Activated CD4-positive, alpha-beta T cell treated with anti-CD3 and anti-CD28 coated beads for 1 hour (primary cell): ENCODE measurements at places on chromosomes 4 and X.
A peak's percentile ranks its signal among the peaks of the same experiment; 100 is the strongest.

- DNase-seq, result no peak
Measured at GRCh38 chr4:154366956-154367355, 124.6 kb downstream of the DCHS2 start.

GRCh38 chrX:55120761-55121358 lies 32.0 kb downstream of the PAGE2 start:
- DNase-seq, result no peak

DNA sequence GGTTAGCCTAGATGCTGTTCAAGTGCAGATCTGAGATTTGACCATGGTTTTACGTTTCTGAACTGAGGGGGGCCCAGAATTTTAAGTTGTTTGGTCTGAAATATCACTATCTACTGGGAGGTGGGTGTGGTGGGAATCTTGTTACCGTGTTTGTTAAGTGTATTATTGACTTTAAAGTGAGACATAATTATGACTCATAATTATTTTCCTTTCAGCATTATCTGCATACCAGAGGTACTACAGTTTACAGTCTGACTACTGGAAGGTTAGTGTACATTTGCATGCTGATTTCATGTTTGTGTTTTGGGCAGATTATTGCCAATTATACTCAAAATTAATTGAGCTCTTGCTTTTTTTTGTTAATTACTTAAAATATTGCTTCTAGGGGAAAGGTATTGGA lies 101.5 kb downstream of the KDM6A start:
- DNase-seq, result no peak

DNA sequence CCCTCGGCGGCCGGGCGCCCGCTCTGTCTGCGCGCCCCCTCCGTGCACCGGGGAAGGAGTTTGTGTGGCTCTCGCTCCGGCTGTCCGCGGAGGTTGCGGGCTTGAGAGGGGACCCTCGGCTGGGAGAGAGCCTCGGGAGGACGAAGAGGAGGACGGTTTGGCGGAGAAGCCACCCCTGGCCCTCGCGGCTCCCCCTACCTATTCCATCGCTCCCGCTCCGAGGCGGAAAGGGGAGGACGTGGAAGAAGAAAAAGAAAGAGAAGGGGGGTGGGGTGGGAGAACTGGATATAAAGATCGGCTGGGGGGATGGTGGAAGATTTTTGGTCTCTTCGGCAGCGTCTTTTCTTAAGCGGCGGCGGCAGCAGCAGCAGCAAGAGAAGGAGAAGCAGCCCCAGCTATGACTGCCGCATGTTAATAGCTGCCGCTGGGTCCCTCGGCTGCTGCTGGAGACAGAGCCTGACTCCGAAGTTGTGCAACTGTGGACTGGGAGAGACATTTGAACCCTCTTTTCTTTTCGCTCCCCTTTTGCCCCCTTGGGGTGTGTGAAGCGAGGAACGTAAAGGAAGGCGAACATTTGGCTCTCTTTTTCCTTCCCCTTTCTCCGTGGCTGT lies 895 bp downstream of the ADGRL3 start:
- no peak for DNase-seq

GRCh38 chrX:103747163-103747562 lies 29.5 kb upstream of the PLP1 start:
- no peak for DNase-seq

DNA sequence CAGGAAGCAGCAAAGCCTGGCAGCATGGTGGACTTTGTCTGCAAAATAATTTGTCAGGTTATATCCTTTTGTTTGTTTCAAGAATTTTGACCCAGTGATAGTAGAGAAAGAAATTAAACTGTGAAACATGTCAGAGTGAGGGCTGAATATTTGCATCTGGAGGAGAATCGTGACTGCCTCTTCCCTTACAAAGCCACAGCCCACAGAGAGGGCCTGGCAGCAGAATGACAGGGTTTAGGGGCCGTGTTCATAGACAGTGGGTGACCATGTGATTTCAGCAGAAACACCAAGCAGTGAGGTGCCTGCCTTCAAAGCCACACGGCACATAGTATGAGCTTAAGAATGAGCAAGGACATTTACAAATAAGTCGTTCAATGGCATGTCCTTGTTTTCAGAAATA lies 24.4 kb upstream of the PLAC8 start:
- no peak for DNase-seq

- peak; percentile 62 for DNase-seq
Measured at GRCh38 chr4:99816545-99817308, at the start of gene DAPP1. TSS of gene DAPP1 (plus strand) at chr4:99816827. CDS start at chr4:99816914, 87 bp downstream.

DNA sequence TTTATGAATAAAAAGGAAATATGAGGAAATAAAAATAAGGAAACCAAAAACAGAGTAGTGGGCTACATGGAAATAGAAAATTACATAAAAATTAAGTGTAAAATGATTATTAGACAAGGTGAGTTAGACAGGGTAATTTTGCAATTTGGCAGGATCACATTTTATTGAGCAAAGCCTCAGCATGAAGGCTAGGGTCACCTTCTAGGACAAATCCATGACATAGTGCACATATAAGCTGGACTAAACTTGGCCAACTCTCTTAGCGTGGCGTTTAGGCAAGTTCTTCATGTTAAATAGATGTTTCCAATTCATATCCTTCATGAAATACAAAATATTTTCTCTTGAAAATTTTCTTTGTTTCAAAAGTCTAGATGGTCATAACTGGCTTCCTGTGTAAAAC lies 25.7 kb upstream of the UGT2B7 start:
- DNase-seq, result no peak

DNA sequence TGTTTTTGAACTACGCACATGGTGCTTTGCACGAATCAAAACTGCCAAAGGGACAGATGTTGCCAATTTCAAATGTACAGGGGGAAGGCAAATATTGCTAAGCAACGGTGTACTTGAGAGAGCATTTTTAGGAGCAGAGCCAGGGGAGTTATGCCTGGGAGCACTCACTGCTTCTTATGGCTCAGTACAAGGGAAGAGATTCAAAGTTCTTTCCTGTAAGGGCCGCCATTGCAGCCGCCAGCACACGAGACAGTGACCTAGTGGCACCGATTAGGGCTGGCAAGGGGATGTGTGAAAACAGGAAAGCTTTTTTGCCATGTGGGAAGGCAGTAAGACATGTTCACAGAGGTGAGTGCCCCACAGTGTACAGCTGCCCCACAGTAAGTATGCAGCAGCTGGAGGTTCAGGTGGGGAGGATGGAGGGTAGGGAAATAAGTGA lies 133.8 kb downstream of the AFF1 start:
- no peak for DNase-seq

DNA sequence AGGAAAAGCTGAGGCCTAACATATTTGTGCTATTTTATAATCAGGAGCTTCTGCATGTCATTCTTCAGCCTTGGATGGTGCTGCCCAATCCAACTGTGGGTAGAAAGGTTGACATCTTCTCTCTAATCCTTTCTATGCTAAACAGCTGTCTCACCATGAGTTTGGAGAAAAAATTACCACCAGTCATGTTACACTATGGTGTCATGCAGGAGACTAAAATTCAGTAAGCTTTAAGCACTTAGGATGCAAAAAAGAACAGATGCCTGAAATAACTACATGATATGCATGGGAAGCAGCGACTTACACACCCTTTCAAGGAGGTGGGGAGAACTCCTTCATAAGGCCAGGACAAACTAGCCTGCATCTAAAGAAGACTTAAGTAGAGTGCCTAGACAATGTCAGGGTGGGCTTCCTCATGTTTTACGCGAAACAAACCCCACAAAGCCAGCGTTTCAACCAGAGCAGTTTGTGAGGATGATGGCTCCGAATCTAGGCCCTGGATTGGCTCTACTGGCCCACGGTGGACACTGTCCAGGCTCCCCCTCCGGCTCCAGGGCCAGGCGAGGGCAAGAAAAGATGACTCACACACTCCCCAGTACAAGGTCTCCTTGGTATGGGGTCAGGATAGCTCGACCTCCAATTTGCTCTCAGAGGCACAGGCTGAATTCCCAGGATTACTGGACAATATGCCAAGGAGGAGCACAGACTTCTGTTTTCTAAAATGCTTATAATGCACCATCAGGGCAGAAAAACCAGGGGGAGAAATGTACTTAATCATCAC lies 45.1 kb downstream of the STX18 start:
- DNase-seq, result no peak

GRCh38 chr4:152808670-152809069 lies 28.9 kb downstream of the ARFIP1 start:
- no peak for DNase-seq

GRCh38 chrX:120426599-120426998 lies 42.5 kb downstream of the LAMP2 start:
- DNase-seq, result no peak
